ENCODE measurements at places on chromosomes 3 and 15.

DNA sequence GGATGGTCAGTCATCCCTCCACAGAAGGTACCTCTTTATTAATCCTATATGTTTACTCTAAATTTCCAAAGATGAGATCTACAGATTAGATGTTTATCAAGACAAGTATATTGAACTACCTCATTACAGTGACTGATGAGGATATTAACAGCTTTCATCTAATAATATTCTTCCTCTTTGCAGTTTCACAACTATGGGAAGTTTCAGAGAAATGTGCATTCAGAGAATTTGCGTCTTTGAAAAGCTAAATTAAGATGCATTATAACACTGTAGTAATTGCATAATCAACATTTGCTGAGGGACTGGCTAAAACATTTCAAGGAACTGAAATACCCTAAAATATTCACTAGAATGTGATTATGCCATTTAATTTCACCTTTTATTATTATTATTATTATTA is 46.7 kb downstream of the MCF2L2 start:
- DNase-seq = no peak

GRCh38 chr3:10234526-10235230 is 13.6 kb upstream of the TATDN2 start:
- no peak for DNase-seq

GRCh38 chr3:112806903-112807302 is 39.8 kb downstream of the CD200R1L start:
- DNase-seq = no peak

DNA sequence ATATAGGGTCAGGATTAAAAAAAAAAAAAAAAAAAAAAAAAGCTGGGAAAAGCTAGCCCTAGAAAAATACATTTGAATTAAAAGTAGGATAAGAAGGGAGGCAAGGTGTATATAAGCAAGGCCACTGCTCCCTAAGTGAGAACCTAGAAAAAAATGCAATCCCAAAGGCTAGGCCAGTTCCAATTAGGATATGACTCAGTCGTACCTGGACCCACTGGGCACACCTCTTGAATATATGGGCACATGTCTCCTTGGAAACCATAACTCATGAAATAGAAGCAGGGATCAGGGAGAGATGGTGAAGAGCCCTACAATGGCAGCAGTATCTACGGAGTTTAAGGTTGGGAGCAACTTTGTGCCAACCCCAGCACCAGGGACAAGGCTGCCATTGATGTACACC is 314.1 kb upstream of the IL12A start:
- DNase-seq = no peak

DNA sequence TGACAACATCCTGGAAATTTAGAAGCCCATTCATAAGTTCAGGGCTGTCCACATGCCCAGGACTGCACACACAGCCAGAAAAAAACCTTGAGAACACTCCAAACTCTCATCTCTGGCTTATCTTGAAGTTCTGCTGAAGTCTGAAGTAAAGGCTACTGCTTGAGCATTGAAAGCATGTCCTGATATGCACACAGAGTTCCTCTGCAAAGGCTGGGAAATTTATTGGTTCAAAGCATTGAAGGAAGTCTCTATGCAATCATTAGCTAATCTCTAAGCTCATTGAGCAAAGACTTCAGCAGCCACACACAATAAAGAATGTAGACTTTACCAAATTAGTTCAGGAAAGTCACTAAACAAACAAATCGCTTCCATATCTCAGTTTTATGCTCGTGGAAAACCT is 162.0 kb upstream of the STT3B start:
- no peak for DNase-seq

- DNase-seq = no peak
Measured at GRCh38 chr3:124714223-124714853, 15.9 kb upstream of the UMPS start.

- DNase-seq = no peak
Measured at GRCh38 chr3:188667926-188668325, 503.8 kb upstream of the TPRG1 start.

DNA sequence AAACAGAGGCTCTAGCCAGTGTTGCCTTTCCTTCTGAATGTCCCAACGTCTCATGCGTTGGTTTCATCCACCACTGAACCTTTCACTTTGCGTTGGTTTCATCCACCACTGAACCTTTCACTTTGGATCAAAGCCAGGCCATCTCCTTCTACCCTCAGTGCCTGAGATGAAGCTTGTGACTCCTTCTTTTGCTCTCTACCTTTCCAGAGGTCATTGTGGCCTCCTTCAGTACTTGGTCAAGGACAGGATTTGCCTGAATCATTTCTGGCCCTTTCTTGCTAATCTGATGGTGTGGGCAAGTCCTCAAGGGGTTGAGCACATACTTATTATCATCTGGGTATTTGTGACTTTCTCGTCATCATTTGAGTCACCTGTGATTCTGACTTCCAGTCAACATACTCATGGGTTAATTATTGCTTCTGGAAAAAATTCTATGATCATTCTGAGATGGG is 50.0 kb downstream of the SELENOT start:
- DNase-seq = no peak

DNA sequence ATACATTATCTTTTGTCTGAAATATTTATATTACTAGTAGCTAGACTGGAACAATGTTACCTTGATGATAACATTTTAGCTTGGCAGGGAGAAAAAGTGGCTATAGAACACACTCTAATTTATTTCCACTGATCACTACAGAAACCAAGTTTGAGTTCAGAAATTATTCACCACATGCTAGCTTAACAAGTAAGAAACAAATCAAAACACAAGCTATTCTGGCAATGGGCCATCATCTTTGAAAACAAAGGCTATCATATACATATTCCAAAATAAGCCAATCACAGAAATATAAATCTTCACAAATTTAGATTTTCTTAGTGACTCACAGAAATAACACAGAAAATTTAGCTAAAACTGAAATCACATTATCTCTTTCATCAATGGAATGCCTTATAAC is 17.1 kb downstream of the AQR start:
- DNase-seq = no peak

- DNase-seq = no peak
Measured at GRCh38 chr15:32818758-32819447, 101.1 kb downstream of the GREM1 start.

GRCh38 chr15:28929200-28929599 is 43.4 kb downstream of the APBA2 start:
- no peak for DNase-seq

- no peak for DNase-seq
Measured at GRCh38 chr3:55873523-55874254, 386.6 kb upstream of the WNT5A start.

GRCh38 chr15:40243126-40243810 is 4.4 kb downstream of the PAK6 start:
- no peak for DNase-seq

- DNase-seq = no peak
Measured at GRCh38 chr15:72781631-72782030, 1.9 kb downstream of the ADPGK start.

DNA sequence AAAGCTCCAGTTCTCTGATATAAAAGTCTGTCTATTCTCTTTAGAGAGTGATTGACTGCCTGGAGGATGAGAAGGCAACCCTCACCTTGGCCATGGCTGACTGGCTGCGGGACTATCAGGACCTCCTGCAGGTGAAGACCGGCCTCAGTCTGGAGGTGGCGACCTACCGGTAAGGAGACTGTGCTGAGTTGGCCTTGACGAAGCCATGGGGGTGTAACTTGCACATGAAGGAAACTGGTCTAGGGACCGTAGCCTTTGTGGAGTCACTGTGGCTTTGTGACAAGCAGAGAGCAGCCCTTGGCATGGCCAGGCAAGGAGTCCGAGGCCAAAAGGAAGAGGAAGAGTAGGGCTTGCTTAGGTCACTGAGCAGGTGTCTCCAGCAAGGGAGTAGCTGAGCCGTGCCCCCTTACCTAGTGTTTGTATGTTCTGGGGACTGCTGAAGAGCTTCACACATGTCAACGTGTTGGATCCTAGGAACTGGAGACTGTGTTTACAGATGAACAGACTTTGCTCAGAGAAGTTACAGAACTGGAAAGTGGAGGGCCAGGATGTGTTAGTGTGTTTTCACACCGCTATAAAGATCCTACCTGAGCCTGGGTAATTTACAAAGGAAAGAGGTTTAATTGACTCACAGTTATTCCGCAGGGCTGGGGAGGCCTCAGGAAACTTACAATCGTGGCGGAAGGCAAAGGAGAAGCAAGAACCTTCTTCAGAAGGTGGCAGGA is 8.8 kb downstream of the SYNM start:
- no peak for DNase-seq

DNA sequence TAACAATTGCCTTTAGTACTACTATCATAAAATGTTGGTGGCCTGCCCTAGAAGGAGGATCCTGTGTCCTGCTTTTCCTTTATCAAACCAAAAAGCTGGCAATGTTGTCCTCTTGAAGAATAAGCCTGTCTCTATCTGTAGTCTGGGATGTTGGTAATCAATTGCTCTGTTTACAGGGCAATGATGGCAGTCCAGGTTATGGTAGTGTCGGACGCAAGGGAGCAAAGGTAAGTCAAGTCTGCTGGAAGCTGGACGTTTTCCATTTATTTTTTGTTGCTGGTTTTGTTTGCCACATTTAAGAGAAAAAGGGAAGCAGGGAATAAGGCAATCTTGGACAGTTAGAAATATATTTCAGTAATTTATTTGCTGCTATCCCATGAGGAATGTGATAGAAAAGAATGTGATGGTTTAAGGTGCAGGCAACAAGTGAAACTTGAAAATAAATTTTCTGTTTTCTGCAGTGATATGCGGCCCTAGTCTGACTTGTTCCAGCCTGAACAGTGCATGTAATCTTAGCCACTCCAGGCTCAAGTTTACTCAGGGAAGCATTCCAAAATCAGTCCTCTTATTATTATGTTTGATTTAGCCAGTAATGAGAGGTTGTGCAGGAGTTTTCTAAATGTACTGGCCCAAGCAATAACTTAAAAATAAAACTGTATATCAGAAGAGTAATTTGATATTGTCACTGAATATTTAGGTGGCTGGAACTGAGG is 110.3 kb downstream of the COL6A6 start:
- DNase-seq = no peak

Measured in anterior cingulate cortex (tissue), 58 donors.